ENCODE measurements at places on chromosomes 6 and 20.

DNA sequence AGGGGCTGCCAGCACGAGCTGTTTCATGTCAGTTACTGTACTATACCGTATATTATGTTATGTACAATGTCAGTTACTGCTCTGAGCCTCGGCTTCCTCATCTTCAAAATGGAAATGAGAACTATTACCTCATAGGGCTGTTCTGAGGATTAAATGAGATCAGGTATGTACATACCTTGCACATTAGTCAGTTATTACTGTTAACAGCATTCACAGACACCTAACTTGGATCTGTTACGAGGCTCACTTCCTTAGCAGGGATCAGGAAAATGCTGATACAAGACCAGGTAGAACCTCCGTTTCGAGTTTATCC, 69.7 kb upstream of the TBC1D7 start:
- DNase-seq, result no peak

DNA sequence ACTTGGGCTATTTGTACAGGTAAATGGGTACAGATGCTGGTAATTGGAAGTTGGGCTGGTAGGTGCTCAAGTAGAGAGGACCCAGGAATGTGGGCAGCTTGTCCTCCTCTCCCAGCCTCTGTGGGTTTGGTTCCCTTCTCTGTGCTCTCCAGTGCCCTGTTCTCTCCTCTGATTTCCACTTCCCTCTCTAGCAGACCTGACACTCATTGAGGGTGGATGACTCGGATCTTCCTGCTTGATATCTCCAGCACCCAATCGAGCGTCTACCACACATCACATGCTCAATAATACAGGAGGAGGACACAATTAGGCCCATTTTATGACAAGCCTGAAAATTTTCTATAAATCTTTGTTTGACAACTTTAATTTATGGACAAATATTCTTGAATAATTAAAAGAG, 23.7 kb downstream of the CST1 start:
- no peak for DNase-seq

DNA sequence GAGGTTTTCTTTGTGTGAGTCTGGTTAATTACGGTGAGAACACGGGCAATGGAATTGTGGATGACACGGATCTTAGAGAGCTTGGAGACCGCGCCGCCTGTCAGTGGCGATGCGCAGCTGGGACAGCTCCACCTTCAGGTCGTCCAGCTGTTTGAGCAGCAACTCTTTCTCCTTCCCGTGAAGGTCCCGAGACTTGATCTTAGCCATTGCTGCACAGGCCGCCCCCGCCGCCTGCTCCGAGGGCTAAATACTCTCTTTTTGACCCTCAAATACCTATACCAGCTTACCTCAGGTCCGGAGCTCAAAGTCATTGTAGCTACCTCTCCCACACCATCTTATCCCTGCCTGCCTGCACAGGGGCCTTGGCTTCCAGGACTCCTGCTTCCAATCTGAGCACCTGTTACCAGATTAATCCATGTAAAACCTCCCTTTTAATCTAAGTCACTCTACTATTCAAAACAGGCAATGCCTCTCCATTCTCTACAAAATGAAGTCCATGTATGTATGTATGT, 100.2 kb downstream of the PREP start:
- no peak for DNase-seq

DNA sequence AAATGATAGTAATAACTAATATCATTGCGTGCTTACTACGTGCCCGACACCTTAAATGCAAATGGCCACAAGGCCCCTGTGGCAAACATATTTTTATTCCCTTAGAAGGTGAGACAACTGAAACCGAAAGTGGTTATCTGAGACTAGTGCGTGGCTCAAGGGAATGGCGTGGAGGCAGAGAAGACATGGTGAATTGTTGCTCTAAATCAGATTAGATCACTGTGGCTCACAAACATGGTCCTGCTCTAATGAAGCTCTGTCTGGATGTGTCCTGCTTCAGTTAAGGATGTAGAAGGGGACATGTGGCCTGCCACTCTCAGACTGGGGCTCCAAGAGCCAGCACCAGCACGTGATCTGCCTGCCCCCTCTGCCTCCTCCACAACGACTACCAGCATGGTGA, 124.2 kb upstream of the GMDS start:
- no peak for DNase-seq

DNA sequence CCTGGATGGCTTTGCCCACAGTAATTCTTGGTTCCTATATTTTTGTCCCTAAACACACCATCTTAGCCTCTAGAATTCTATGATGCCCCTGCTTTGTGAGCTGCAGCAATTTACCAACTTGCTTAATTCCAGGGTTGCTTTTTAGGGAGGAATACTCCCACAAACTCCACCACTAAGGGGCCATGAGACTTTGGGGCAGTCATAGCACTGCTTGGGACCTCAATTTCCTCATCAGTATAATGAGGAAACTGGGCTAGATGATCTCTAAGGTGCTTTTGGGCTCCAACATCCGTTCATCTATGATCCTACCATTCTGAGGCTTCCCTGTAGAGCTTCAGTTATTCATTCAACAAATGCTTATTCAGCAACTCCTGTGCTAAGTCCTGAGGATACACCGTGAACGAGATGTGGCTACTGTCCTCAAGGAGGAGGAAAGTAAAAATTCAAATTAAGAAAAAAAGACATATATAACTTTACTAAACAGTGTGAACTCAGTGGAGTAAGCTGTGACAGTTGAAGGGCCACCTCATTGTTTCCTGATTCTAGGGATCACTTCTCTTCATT, 75.3 kb downstream of the PRDM1 start:
- DNase-seq, result no peak

DNA sequence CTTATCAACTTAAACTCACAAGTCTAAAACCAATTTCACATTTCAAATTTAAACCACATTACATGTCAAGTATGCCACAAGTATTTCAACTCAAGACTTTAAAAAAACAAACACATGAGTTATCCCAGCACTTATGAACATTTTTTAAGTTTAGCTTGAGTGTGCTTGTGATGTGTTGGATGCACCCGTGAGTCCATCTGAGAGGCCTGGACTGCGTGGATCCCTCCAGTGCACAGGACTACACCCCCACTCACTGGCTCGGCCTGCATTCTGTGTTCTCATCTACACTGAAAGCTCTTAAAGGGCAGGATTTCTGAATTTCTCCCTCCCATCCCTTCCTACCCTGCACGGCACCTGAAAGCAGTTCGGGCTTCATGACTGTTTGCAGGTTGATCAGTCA, 128.8 kb upstream of the CD93 start:
- no peak for DNase-seq

DNA sequence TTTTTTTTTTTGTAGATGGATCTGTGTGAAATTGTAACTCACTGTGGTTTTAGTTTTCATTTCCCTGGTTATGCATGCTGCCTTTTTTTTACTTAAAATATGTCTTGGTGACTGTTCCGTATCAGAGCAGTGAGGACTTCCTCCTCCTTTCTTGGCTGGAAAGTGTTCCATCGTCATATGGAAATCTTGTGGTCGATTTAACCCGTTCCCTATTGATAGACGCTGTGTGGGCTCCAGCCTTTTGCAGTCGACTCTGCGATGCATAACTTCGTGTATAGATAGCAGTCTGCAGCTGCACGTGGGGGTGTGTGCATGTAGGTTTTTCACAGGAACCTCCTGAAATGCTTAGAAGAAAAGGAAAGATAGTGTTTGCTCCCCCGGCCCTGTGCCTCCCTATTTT, 28.1 kb upstream of the PNPLA1 start:
- DNase-seq, result no peak

DNA sequence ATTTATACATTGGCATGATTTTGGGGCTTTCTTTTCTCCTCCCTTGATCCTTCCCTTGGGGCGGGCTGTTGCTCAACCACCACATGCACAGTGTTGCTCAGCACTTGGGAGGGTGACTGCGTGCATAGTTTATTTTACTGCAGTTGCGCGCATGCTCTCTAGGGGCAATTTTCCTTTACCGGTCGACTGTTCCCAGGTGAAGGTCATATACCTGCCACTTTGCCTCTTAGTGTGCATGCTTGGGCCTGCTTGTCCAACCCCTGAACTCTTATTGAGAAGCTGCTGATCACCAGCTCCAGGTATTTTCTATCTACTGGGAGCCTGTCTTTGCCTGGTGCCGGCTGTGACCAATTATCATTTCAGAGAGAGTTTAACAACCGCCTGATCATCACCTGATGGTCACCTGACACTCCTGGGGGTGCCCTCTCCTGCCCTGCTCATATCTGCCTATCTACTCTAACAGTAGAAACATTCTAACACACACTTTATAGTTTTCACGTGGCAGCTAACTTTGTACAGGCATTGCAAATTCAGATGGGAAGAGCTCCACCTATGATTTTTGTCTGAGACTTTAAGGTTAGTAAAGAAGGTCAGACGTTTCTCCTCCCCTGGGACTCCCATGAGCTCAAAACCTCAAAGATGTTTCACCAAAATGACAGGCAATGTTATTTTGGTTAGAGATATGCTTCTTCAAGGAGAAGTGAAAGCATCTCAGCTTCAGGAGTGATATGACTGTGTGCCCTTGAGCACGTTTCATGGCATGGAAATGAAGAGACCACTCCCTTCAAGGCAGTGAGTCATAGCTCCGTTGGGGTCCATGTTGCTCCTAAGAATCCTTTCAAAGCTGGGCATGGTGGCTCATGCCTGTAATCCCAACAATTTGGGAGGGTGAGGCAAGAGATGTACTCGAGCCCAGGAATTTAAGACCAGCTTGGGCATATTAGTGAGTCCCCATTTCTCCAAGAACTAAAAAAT, 227.5 kb upstream of the MYLIP start:
- no peak for DNase-seq

DNA sequence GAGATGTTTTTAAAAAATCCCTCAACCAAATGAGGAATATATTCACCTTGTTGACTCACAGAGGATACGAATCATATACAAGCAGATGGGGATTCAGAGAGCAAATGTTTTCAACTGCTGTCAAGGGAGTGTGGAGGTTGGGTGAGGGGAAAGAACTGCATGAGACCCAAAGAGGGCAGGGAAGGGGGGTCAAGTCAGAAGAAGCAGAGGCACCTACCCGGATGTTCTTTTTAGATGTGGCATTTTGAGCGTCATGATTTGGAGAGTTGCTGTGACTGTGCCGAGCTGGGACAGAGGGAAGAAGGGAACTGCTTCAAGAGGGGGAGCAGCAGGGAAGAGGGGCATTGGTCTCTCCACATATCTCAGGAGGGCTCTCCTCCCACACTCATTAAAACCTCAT, 191.3 kb upstream of the PROKR2 start:
- no peak for DNase-seq

DNA sequence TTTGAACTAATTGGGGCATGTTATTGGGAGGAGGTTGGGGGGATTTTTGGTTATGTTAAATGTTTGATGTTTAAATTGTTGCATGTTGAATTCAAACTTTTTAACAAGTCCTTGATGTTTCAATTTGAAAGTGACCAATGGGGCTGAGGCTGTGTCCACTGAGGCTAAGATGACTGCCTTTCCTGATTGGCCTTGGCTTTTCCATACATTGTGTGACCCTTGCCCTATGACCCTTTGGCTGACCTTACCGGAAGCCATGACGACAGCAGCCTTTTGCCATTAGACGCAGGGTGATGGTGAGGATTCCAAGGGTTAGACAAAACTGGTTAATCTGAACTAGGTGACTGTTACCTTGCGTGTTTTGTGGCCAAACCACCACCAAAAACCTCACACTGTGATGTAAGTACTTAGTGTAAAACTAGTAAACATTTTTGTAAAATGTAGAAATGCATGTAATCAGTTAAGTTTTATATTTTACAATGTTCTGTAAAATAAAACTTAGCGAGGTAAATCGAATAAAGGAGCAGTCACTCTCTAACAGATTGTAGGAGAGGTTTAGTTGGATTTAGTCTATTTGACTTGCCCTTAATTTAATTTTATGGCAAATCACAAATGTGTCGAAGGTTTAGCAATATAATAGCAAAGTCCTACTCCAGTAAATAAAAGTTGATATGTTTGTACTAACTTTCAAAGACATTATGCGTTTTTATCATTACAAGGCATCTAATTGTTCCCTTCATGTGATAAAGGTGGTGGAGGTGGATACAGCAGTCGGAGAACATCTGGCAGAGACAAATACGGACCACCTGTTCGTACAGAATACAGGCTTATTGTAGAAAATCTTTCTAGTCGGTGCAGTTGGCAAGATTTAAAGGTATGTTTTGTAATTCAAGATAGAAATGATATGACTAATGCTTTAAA, 1.6 kb downstream of the SRSF6 start:
- DNase-seq, result no peak

DNA sequence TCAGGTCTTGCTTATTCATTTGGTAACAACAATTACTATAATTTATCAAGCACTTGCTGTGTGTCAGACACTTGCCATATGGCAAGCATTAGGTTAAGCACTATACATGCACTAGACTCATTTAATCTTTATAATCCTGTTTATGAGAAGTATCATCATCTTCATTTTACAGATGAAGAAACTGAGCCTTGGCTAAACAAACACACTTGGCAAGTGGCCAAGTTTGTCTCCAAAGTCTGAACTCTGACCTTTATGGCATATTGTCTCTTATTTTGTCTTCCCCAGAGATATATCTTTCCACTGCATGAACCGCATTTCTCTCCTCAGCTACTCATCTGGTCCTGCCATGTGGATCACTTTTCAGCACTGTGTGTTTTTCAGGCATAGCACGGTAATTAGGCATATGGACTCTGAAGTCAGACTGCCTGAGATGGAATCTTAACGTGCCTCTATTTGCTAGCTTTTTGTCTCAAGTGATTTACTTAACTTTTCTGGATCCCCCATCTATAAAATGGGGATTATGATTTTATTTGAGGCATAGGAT, 4.7 kb downstream of the ADGRF5 start:
- DNase-seq, result no peak

DNA sequence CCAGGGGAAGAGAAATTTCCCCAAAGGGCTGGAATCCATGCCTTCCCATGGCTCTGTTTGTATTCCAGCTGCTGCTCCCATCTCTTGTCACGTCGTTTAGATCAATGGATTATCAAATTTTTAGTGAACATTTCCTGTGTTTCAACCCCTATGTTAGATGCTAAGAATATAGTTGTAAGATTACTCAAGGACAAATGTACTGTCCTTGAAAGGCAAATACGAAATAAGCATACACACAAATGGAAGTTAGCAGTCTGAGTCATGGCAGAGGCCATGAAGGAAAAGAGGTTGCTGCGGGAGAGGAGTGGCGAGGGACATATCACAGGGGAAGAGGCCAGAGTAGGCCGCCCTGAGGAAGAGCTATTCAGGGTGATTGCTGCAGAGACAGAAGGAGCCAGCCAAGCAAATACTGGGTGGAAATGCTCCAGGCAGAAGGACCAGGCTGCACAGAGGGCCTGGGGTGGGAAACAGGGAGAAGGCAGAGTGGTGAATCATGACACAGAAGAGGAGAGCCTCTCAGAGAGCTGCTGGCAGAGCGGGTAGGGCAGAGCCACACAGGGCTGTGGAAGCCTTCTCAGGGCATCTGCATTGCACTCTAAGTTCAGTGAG, 219.2 kb upstream of the LRFN2 start:
- no peak for DNase-seq

DNA sequence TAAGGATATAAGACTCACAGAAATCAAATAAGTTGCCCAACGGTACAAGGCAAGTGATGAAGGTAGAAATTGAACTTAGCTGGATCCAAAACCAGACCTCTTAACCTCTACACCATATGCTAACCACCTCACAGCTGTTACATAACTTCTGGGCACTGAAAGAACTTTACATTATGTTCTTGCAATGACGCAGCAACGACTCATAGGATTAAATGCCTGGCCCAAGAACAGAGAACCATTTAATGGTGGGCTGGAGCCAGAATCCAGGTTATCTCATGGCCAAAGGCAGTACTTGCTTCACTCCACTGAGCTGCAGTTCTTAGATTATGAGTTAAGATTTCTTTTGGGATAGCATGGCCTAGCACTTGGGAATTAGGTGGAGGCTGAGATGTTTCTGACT, 4.4 kb downstream of the TRMT6 start:
- DNase-seq, result no peak

All from glutamatergic neuron (in vitro differentiated cells).